Fibroblast of skin of left biceps (primary cell): ENCODE measurements at places on chromosomes 11 and 22.

- no peak for DNase-seq
These were observed 619 bp downstream of the MSANTD2 start for GRCh38 chr11:124799348-124800225.

DNA sequence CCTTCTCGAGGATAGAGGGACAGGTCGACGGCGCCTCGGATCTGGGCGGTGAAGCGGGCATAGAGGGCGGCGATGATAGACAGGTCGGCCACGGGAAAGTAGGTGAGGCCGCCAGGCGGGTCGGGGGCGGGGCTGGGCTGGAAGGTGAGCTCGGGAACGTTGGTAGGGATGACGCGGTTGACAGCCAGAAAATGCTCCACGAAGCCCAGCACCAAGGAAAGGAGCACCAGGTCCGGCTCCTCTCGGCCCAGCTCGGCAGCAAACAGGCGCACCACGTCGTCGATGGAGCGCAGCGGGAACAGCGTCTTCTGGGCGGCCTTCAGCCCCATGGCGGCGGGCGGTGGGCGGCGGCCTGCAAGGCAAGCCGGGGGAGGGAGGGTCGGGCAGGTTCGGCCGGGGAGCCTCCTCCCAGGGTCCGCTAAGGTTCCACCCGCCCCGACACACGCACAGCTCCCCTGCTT lies 540 bp downstream of the MEN1 start:
- no peak for DNase-seq

DNA sequence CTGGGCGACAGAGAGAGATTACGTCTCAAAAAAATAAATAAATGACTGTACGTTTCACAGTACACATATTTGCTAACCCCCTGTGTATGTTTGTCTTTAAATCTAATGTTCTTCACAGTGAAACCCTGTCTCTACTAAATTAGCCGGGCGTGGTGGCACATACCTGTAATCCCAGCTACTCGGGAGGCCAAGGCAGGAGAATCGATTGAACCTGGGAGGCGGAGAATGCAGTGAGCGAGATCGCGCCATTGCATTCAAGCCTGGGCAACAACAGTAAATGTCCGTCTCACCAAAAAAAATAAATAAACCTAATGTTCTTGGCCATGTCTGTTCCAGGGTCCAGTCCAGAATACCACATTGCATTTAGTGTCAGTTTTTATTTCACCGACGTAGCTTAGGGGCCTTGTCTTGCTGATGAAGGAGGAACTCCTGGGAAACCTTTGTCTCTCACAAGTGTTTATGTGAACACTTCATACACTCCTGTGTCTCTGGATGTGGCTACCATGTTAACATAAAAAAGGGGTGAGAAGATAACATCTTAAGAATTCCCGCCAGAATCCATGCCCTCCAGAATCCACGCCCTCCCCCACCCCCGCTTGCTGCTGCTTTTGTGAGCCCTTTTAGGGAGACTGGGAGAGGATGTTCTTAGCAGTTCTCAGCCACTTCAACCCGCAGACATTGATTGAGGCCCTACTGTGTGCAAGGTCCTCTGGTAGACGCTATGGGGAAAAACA lies 5.0 kb upstream of the SERHL2 start:
- no peak for DNase-seq

GRCh38 chr22:16586991-16587390 lies 5.6 kb downstream of the CCT8L2 start:
- DNase-seq: no peak

GRCh38 chr11:28798286-28798685 lies 690.1 kb downstream of the METTL15 start:
- no peak for DNase-seq

DNA sequence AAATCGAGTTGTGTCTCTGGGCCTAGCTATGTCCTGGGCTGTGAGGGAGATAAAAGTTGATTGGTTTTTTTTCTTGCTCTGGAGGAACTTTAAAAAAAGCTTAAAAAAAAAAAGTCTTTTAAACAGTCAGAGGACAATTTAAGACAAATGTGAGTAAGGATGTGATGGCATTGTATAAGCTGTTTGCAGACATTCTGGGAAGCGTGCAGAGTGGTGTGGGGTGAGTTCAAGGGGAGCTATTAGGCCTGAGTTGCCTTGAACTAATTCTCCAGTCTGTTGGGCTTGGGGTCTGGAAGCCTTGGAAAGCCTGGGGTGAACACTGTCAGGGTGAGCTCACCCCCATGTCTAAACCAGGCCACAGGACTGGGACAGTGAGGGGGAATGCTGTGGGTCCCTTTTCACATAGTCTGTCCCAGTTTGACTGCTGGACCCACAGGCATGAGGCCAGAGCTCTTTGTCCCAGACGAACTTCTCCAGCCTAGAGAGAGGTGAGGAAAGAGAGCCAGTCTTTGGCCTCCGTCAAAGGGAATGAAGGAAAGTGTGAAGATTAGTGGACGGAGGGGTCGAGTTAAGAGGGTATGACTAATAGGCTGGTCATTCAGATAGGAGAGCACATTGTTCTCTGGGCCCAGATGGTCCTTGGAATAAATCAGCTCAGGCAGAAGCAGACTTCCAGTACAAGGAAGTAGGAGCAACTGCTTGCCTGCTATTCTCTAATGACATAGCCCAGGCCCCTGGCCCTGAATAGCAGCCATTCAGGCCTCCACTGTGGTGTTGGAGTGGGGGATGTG lies 76.4 kb upstream of the NNMT start:
- DNase-seq: no peak

GRCh38 chr11:73333173-73333572 lies 25.1 kb downstream of the ARHGEF17 start:
- DNase-seq: no peak

DNA sequence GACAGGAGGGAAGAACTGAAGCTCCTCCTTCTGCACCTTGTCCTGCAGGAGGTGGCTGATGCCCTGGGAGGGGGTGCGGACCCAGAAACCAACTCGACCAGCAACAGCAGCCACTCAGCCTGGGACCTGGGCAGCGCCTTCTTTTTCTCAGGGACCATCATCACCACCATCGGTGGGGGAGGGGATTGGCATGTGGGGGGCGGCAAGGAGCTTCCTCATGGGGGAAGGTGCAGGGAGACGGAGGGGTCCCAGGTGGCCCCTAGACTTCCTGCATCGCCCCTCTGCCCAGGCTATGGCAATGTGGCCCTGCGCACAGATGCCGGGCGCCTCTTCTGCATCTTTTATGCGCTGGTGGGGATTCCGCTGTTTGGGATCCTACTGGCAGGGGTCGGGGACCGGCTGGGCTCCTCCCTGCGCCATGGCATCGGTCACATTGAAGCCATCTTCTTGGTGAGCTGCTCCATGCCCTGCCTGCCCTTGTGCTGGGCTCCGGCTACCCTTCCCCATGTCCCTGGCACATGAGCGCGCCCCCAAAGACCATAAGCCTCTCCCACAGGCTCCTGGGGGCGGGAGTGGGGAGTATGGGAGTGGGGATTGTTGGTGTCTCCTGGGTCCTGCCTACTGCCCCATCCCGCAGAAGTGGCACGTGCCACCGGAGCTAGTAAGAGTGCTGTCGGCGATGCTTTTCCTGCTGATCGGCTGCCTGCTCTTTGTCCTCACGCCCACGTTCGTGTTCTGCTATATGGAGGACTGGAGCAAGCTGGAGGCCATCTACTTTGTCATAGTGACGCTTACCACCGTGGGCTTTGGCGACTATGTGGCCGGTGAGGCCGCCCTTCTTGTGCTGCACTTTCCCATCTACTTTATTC lies 3.1 kb upstream of the CATSPERZ start:
- no peak for DNase-seq

GRCh38 chr11:126361400-126361799 lies 5.9 kb downstream of the ST3GAL4 start:
- DNase-seq: no peak

GRCh38 chr11:62033191-62034035 lies 66.0 kb upstream of the FTH1 start:
- DNase-seq: no peak
